NCI-H1092 (cell line): ENCODE measurements at places on chromosomes 3 and 15.

- DNase-seq = no peak
Observed at GRCh38 chr3:9208605-9209152, 40.8 kb downstream of the SRGAP3 start.

GRCh38 chr3:155254445-155254844 is 39.0 kb downstream of the STRIT1 start:
- no peak for DNase-seq

DNA sequence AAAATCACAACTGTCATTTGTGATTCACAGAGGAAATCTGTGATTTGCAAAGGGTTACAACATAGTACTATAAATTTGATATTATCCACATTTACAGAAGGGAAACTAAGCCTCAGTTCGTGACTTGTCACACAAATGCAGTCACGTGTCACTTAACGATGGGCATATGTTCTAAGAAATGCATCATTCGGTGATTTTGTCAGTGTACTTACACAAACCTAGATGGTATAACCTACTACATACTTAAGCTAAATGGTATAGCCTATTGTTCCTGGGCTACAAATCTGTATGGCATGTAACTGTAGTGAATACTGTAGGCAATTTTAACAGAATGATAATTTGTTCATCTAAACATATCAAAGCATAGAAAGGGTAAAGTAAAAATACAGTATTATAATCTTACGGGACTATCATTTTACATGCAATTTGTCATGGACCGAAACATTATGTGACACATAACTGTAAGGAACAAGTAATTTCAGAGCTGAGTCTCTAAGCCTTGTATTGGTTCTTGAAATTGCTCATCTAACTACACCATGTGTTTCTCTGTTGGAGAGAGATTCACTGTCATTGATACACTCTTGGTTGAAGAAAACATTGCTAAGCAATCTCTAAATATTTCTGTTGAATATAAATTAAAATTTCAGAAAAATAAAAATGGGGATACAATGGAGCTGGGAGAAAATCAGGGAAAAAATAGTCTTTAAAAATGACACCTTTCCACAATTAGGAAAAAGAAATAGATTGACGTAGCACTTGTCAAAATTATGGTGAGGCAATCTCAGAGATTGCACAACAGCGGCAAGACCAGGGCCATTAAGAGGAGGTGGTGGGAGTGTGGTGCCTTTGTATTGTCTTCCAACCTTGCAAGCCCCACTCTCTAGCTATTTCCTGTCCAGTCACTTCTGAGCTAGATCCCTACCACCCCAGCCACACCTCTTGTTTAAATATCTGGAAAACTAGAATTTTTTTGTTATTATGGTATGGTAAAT is 645.8 kb upstream of the TBL1XR1 start:
- no peak for DNase-seq

GRCh38 chr3:171346582-171347300 is 113.5 kb downstream of the TNIK start:
- DNase-seq = no peak

DNA sequence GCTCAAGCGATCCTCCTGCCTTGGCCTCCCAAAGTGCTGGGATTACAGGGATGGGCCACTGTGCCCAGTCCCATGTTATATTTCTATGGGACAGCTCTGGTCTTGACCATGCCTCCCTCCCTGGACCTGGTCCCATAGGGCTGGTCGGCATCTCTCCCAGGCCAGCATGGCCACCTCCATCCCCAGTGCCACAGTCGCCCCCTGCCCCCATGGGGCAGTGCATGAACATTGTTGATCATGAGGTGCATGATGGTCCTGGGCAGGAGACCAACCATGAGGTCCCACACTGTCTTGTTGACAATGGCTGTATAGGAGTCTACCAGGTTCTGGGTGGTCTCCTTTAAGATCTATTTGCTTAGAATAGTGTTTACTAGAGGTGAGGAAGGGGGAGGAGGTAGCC is 6.5 kb downstream of the RPS17 start:
- no peak for DNase-seq

GRCh38 chr3:100708644-100708988 is 678 bp upstream of the TFG start:
- no peak for DNase-seq

DNA sequence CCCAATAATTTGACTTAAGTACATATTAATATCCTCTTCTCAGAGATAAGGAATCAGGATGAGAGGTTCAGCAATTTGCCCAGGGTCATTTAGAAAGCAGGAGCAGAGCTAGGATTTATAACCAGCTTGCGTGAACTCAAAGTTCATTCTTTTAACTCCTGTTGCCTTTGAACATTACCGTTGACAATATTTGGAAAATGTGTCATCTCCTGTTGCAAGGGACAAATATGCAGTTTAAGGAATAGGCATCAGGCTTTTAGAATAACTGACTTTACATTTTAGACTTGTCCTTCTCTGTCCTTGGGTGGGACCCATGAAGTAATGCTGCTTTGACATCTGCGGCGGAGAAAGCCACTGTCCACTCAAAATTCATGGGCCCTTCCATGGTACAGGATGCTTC is 252.2 kb upstream of the RGMA start:
- no peak for DNase-seq

DNA sequence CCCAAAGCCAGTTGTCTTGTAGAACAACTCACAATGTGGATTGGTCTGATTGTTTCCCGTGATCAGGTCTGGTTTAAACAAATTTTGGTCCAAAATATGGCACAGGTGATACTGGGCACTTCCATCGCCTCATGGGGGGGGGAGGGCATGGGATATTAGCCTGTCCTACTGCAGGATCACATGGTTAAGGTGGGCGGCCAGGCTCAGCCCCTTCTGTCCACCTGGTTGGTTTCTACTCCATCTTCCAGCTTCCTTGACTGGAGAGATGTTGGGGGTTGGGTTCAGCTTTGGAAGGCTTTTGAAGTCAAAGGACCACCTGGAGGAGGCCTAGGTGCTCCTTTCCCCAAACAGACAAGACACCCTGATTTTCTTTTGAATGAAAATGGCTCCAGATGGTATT is 7.2 kb downstream of the KLF13 start:
- no peak for DNase-seq

GRCh38 chr15:48520376-48521155 is 124.9 kb downstream of the FBN1 start:
- no peak for DNase-seq

DNA sequence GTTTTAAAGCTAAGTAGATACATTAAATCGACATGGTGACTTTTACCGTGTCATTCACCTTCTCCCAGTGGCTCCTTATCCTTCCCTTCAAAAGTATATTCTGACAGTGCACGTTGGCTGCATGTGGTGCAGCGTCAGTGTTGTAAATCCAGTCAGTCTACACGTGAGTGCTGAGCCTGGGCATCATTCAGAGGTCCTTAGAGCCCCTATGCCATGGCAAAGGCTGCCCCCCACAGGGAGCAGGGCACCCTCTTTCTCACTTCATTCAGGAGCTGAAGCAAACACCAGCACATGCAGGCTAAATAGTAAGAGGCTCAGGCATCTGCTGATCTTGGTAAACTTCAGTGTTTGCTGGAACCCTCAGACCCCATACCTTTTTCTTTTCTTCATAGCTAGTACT is 43.3 kb downstream of the RASGRP1 start:
- no peak for DNase-seq

- DNase-seq = no peak
Observed at GRCh38 chr15:83810110-83810509, 156.2 kb downstream of the ADAMTSL3 start.

DNA sequence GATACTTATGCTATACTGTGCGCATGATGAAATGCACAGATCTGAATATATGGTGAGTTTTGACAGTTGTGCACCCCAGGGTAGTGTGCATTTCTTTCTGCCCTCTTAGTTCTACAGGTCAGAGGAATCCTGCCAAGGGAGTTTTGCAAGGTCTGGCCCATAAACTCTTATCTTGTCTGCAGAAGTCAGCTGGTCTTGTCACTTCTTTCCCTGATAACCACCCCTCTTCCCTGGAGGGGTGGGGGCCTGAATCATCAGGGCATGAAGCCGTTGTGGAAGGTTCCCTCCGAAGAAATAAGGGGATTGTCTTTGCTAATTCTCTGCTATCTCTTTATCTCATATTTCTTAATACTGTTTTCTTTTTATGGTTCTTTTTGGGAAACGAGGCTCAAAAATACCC is 30.4 kb downstream of the TRIM71 start:
- DNase-seq = no peak

DNA sequence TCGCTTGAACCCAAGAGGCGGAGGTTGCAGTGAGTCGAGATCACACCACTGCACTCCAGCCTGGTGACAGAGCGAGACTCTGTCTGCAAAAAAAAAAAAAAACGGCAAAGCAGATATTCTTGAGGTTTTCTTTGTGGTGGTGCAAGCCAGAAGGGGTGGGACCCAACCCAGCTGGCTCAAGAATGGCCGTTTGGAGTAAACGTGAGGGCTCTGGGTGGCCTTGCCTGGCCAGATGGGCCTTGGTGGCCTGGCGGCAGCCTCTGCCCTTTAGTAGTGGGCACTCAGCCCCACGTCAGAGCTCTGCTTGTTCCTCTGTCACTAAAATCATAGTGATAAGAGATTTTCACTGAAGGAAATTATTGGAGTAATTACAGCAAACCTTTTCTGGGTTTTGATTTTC is 50.5 kb downstream of the ATP1B3 start:
- DNase-seq = no peak

DNA sequence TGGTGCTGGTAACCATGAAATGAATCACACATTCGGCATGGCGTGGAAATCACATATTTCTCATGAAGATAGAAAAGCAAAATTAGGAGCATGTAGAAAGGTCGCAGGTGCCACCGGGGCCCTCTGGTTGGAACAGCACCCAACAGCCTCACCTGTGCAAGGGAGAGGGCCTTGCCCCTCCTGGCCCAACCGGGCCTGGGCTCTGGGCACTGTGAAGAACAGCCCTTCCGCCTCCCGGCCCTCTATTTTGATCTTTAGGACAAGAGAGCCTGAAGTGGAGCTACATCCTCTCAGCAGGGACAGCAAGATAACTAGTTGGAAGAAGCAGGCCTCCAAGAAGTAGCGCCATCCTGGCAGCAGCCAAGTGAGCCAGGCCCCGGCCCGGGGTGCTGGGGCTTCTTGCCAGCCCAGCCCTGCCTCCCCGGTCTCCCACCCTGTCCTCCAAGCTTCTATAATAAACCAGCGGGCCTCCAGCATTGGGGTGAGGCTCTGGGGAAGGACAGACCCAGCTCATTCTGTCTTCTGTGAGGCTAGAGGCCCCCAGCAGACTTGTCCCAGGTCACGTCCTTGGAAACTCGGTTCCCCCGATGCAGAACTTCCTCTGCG is 46.1 kb upstream of the FGD5 start:
- DNase-seq = no peak

- DNase-seq = no peak
Observed at GRCh38 chr15:70050970-70051369, 46.7 kb downstream of the TLE3 start.

- no peak for DNase-seq
Observed at GRCh38 chr3:53506110-53506762, 11.8 kb downstream of the CACNA1D start.

GRCh38 chr15:45587095-45587862 is at the start of gene BLOC1S6:
Gene BLOC1S6, plus strand, starts transcription at chr15:45587379. Its CDS starts 65 bp downstream, at chr15:45587444.
- peak; percentile 84 for DNase-seq

DNA sequence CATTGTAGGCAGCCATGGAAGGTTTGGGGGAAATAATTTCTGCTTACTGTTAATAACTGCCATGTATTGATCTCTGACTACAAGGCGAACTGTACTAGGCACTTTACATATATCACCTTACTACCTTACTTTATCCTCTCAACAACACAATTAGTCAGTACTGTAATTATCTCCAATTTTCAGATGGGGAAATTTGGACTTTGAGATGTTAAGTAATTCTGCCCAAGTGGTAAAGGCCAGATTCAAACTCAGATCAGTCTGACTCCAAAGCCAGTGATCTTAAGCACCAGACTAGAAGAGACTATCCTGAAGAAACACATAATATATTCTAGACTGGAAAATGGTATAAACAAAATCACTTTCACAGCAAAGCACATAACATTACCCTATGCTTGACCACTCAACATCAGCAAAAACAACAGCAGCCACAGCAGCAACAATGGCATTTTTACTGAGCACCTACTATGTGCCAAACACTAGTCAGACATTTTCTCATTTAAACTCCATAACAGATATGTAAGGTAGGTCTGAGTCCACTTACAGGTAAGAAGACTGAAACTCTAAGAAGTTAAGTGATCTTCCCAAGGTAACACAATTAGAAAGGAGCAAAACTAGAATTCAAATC is 13.1 kb downstream of the MTHFS start:
- DNase-seq = no peak

DNA sequence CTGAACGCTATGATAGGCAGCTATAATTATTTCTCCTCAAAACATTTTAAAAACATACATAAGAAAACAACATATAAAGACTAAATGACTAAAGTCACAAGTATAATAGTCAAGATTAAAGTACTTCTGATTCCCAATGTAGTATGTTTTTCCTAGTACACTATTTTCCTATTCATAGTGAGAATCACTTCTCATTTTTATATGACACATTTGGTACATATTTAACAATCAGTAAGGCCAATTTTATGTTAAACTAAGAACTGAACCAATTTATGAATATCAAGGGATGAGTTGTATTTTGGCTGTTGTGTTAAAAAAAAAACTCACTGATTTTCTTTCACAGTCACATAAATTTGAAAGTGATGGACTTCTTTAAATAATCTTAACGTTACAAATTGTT is 79.7 kb downstream of the DENND4A start:
- no peak for DNase-seq

DNA sequence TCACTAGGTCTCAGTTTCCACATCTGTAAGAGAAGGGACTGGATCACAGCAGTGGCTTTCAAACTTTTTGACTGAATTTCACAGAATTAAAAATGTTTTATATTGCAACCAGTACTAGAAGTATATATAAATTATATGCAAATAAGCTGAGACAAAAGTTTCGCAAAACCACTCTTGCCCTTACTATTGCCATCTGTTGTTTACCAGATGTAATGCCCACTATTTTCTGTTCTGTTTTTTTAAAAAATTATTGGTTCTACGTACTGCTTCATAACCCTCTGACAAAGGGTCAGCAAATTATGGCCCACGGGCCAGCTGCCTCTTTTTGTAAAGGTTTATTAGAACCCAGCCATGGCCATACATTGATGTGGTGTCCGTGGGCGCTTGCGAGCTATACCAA is 44.8 kb downstream of the PDIA5 start:
- DNase-seq = no peak

- no peak for DNase-seq
Observed at GRCh38 chr3:177764377-177764912, 567.2 kb upstream of the TBL1XR1 start.
